Neural crest cell (in vitro differentiated cells): ENCODE measurements at places on chromosomes 5 and 9.

DNA sequence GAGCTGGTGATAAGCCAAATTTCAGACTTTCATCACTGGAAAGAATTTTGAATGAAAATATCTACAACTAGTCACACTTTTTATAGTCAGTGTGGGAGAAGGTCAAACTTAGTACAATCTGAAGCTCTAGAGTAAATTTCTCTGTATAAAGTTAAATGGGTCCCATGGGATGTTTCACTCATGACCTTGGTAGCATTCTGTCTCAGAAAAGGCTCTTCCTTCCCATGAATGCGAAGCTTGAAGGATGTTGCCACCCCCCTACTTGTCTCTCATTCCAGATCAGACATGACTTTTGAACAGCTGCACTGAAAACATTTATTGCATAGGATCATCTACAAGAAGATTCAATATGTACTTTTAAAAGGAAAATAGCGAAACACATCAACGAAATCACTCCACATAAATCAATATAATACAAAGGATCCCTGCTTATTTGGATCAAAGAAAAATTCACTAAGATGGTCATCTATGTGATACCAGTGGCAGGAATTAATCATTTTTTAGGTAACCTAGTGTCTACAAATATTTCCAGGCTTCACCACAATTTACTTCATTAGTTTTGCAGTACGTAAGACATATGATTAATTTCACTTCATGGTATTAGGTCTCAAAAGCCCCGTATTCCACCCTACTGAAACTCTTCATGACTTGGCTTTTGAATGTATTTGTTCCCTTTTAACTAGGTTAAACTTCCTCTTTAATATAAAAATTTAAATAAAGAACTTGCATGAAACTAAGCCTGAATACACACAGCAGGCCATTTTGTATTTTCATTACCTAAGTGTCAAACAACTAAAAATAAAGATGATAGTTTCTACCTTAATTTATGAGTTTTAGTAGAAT is 4.4 kb downstream of the ST8SIA4 start:
- peaks cover 39% of the 10 kb centered on the region for H3K27me3 ChIP-seq
- peak overlapping the region; percentile 27 for H3K4me3 ChIP-seq
- no peak for DNase-seq
- H3K27ac ChIP-seq = no peak overlapping the region
- H3K4me1 ChIP-seq = peaks cover 30% of the 10 kb centered on the region

DNA sequence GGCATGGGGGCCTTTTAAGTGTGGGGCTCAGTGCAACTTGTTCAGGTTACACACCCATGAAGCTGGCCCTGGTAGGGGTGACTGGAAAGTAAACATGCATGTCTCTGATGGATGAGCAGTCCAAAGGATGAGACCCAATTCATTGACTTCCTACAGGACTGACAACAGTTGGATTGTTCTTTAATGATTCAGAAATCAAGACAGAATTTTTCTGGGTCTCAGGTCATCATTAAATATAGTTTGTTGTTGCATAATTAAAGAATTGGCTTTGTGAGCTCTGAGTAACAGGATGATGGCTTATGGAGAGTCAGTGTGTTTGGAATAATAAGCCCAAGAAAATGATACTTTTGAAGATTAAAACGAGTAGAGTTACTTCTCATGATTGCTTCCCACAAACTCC is 604.2 kb upstream of the CLINT1 start:
- no peaks in the 10 kb centered on the region for H3K36me3 ChIP-seq
- no peaks in the 10 kb centered on the region for H3K4me1 ChIP-seq
- no peak for DNase-seq

DNA sequence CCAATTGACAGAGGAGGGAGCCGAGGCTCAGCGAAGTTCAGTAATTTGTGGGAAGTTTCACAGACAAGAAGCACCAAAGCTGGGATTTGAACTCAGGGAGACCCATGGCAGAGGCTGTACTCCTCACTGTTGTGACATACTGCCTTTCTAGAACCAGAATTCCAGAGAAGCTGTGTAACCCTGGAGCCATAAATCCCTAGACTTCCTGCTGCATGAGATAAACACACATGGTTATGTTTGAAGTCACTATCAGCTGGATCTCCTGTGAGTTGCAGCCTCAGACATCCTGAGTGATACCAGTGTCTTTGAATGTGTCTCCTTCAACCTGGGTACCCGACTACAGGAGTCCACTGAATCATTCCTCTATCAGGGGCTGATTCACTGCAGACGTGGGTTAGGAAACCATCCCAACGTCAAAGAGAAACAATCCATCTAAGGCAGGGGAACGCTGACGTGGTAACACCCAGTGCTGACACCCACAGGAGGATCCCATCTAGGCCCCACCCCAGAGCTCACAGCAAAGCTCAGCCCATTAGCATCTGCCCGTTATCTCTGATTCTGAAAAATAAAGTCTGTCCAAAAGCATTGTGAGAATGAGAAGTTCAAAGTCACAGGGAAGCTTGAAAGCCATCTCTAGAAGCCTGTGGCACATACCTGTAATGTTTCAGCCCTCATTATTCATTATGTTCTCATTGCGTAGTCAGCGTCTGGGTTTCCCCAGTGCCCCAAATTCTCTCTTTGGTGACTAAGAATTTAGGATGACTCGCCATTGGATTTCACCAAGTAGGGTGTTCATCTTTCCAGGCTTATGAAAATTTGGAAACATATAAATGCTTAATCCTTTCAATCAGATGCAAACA is 36.3 kb upstream of the BASP1 start:
- no peak overlapping the region for H3K27ac ChIP-seq
- no peak overlapping the region for H3K4me3 ChIP-seq
- H3K27me3 ChIP-seq = no peaks in the 10 kb centered on the region
- no peak for DNase-seq
- H3K36me3 ChIP-seq = no peaks in the 10 kb centered on the region

GRCh38 chr9:18365651-18366050 is 108.3 kb upstream of the ADAMTSL1 start:
- no peak overlapping the region for H3K4me3 ChIP-seq
- H3K36me3 ChIP-seq = no peaks in the 10 kb centered on the region
- H3K27ac ChIP-seq = no peak overlapping the region
- no peaks in the 10 kb centered on the region for H3K4me1 ChIP-seq

GRCh38 chr5:132839426-132840301 is 9.2 kb upstream of the SHROOM1 start:
- no peak overlapping the region for H3K4me3 ChIP-seq
- no peak overlapping the region for H3K27ac ChIP-seq
- peaks cover 7% of the 10 kb centered on the region for H3K4me1 ChIP-seq
- DNase-seq = no peak
- H3K36me3 ChIP-seq = no peaks in the 10 kb centered on the region

DNA sequence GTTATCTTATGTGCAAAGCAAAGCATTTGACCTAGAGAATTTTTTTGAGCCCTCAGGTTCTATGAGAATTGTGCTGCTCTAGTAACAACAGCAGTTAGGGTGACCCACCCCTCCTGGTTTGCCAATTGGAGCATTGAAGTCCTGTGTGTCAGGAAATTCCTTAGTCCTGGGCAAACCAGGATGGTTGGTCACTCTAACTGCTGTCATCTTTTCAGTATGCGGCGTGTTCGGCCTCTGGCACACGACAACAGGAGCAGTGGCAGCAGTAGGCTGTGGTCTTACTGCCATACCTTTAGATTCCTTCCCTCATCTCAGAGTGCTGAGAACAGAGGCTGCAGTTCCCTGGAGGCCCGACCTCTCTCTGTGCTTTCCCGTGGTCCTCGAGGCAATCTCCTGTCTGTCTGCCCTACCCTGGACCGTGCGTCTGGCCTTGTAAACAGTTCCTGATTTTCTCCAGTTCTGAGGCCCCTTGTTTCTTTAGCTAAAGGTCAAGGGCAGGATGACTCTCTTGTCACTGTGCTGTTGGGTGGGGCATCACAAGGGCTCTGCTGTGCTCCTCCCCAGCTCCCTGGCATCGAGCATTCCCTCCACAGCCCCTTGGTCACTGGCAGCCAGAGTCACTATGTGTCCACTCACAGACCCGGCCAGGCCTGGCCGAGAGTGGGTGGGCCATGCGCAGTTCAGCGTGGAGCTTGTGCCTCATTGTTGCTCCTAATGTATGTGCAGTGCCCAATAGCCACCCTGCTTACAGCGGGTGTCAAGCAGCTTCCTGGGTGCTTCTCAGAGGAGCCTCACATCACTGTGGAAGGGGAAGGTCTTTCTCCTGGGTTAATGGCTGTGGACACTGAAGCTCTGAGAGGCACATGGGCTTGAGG is 18.5 kb upstream of the COL15A1 start:
- no peak overlapping the region for H3K27ac ChIP-seq
- H3K4me3 ChIP-seq = no peak overlapping the region
- DNase-seq = no peak
- peaks cover 27% of the 10 kb centered on the region for H3K4me1 ChIP-seq
- no peaks in the 10 kb centered on the region for H3K36me3 ChIP-seq
- no peaks in the 10 kb centered on the region for H3K27me3 ChIP-seq

DNA sequence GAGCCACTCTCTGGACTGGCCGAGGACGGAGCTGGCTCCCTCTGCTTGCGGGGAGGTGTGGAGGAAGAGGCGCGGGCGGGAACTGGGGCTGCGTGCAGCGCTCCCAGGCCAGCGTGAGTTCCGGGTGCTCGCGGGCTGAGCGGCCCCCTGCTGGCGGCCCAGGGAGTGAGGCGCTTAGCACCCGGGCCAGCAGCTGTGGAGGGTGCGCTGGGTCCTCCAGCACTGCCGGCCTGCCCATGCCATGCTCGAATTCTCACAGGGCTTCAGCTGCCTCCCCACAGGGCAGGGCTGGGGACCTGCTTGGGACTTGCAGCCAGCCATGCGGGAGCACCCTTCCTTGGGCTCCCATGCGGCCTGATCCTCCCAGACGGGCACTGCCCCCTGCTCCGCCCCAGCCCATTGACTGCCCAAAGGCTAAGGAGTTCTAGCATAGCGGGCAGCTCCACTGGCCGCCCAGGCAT is 416.9 kb downstream of the MRPS30 start:
- H3K27me3 ChIP-seq = no peaks in the 10 kb centered on the region
- H3K4me1 ChIP-seq = no peaks in the 10 kb centered on the region
- no peak overlapping the region for H3K4me3 ChIP-seq
- no peak overlapping the region for H3K27ac ChIP-seq

GRCh38 chr5:59560553-59560952 is 333.0 kb downstream of the PDE4D start:
- DNase-seq = no peak
- H3K27ac ChIP-seq = no peak overlapping the region
- no peak overlapping the region for H3K4me3 ChIP-seq
- H3K36me3 ChIP-seq = no peaks in the 10 kb centered on the region
- H3K27me3 ChIP-seq = no peaks in the 10 kb centered on the region

DNA sequence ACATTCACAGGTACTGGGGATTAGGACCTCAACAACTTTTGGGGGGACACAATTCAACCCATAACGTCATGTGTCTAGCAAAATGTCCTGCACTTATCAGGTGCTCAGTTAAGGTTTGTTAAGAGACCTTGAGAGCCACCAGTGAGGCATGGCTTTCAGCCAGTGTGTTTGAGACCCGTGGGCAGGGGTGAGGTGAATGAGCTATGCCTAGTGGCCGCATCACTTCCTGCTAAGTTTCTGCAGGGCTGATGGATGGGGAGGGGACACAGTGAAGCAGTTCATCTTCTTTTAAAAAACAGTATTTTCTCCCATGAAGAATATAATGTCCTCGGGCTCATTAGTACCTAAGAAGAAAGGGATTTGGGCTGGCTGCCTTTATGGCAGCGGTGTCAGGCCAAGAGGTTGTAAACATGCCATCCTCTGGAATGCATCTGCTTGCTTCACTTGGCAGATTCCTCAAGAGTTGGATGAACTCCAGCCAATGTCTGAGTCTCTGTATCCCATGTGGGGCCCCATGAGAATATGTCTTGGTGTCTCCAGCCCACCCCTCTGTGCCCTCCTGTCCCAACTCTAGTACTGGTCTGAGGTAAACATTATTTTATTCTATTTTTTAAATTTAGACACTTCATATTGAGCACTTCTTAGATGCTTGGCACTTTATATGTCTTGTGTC is 282.2 kb downstream of the CWC27 start:
- DNase-seq = no peak
- no peaks in the 10 kb centered on the region for H3K36me3 ChIP-seq
- no peaks in the 10 kb centered on the region for H3K27me3 ChIP-seq
- H3K4me3 ChIP-seq = no peak overlapping the region
- H3K4me1 ChIP-seq = no peaks in the 10 kb centered on the region

- peaks cover 3% of the 10 kb centered on the region for H3K4me1 ChIP-seq
- H3K27ac ChIP-seq = no peak overlapping the region
- no peak overlapping the region for H3K4me3 ChIP-seq
- DNase-seq = no peak
- no peaks in the 10 kb centered on the region for H3K36me3 ChIP-seq
Measured at GRCh38 chr5:6872441-6873160, 159.4 kb downstream of the TENT4A start.

- H3K4me3 ChIP-seq = no peak overlapping the region
- H3K36me3 ChIP-seq = peaks cover 33% of the 10 kb centered on the region
- H3K27ac ChIP-seq = no peak overlapping the region
Measured at GRCh38 chr5:154301726-154302125, 111.2 kb downstream of the GALNT10 start.

GRCh38 chr5:1343931-1344901 is 683 bp downstream of the CLPTM1L start:
- DNase-seq = no peak
- no peaks in the 10 kb centered on the region for H3K27me3 ChIP-seq
- no peak overlapping the region for H3K27ac ChIP-seq

GRCh38 chr9:126113176-126113575 is 213.5 kb upstream of the MVB12B start:
- DNase-seq = no peak
- H3K4me1 ChIP-seq = no peaks in the 10 kb centered on the region
- no peaks in the 10 kb centered on the region for H3K36me3 ChIP-seq
- H3K4me3 ChIP-seq = no peak overlapping the region
- H3K27ac ChIP-seq = peak overlapping the region; percentile 22
- H3K27me3 ChIP-seq = peaks cover 29% of the 10 kb centered on the region

DNA sequence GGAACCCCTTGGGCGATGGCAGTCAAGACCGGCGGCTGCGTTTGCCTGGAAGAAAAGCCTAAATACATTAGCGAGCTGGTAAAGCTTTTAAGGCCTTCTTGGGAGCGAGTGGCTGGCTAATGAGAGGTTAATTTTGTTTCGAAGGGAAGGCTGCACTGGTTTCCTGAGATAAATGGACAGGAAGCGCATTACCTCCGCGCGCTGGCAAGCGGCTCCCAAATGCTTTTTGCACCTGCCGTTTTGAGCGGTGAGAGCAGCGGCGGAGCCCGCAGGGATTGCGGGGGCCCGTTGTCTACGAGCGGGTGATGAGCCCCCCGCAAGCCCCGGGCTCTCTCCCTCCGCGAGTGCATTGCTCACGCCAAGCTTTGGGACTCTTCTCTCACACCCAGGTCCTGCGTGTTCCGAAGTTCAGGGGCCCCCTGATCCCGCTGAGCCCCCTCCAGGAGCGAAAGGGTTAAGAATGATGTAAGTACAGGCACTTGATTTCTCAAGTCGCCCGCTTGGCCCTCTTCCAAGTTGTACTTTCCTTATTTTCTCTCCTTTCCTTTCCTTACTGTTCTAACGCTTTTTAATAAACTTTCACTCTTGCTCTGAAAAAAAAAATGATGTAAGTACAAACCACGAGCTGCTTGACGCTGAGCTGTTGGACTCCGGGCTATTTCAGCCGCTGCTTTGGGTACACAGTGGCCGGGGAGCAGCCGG is 3.1 kb upstream of the RGMB start:
- peaks cover 11% of the 10 kb centered on the region for H3K27me3 ChIP-seq
- DNase-seq = no peak
- H3K27ac ChIP-seq = peak overlapping the region; percentile 96
- H3K4me1 ChIP-seq = peaks cover 48% of the 10 kb centered on the region
- H3K36me3 ChIP-seq = peaks cover 22% of the 10 kb centered on the region
- peak overlapping the region; percentile 94 for H3K4me3 ChIP-seq
